ENCODE measurements at places on chromosomes 6 and 20.

- no peak for DNase-seq
Measured at GRCh38 chr6:111480988-111481822, 1.8 kb downstream of the REV3L start.

DNA sequence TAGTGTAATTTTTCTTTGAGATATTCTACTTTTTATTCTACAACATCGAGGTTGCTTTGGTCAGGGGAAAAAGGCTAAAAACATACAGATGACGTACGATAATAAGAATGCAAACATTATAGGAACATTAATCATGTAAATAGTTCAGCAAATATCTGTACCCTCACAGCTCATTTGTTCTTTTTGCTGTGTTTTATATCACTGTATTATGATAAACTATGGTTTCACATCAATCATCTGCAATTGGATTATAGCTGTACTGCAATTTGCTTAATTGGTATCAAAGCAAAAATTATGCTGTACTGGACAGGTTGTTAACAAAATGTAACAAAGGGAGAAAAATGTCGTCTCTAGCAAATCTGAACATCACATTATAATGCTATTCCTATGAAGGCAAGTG lies 597.1 kb downstream of the EPHA7 start:
- DNase-seq, result no peak

DNA sequence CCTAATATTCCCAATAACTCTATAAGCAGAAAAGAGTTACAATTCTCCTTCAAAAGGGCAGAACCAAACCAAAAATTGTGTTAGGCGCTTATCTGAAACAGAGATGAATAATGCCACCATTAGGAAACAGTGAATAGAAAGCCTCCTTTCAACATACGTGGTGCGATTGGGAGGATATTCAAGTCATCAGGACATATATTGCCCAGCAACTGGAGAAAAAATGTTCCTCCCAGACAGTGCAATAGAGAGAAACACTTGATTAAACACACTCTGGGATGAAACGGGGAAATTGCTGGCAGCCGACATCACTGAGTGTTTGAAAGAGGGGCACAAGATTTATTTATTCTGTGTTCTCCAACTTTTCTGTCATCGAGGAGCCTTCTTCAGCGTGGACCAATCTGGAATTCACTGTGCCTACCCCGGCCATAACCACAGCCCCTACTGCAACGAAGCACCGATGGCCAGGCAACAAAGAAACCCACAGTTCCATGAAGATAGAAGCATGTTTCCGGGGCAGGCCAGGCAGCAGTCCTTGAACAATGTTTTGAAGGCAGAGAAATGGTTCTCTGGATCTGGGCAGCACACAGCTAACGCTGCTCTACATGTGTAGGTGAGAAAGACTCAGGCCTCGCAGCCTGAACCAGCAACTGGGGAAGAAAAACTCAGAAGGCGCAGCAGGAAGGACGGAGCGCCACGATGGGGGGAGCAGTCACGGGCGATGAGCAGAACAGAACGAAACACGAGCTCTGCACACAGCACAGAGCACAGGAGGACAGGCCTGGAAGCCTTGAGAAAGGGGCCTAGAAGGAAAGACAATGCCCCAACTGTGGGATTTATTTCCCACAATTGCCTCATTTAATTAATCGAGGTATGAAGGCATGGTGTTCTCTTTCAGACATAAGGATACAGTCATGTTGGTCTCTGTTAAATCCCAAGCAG lies 234.2 kb upstream of the FOXQ1 start:
- DNase-seq, result no peak

GRCh38 chr6:142676027-142676443 lies 268.9 kb downstream of the HIVEP2 start:
- DNase-seq, result no peak

GRCh38 chr6:108744996-108745395 lies 103.2 kb upstream of the ARMC2 start:
- DNase-seq, result no peak

Measured in iPS-NIHi11 (cell line).